ENCODE measurements at places on chromosomes 11 and 22. TPM values are rescaled to one million over a fixed set of nuclear protein-coding genes. Genes with fewer than 3 reads are reported as not detected.

The UBASH3B gene
- 10.1 TPM for total RNA-seq

The FAT3 gene
- under 0.01 TPM for total RNA-seq

The MYRF gene
- 1.6 TPM for total RNA-seq

The ALX4 gene
- total RNA-seq, result not detected

The C22orf31 gene
- total RNA-seq, result not detected

The TEX54 gene
- total RNA-seq, result not detected

Measured in airway epithelial cell (primary cell).